ENCODE measurements at places on chromosomes 4 and X.
A peak's percentile ranks its signal among the peaks of the same experiment; 100 is the strongest.

GRCh38 chr4:26220696-26221095 lies 100.1 kb upstream of the RBPJ start:
- DNase-seq: peak; percentile 64

DNA sequence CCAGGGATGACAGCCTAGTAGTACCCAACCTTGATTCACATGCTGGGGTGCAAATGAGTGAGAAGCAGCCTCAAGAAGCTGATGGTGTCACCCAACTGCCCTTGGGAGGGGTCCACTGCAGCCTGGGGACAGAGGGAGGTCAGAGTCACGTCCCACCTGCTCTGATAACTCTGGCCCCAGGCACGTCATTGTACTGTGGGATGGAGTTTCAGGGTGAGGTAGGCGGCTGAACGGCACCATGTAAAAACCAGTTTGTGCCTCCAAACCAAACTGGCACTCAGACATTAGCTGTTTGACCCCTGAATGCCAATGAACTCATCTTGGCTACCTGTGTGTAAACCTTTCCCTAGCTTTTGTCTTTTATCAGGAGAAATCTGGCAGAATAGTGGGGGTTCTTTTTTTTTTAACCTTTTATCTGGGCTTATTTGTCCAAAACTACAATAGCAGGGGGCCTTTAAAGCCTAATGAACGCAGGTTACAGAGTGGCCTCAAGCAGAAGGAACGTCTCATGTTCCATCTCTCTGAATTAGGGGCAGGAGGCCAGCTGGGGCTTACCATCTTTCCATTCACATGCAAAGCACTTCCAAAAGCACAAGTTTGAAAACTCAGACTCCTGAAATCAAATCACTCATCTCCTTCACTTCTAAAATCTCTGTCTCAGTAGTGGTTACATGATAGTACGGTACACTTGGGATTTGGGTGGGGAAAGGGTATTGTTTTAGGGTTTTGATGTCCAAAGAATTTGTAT lies 89.4 kb downstream of the IRF2 start:
- no peak for DNase-seq

GRCh38 chr4:7511525-7511924 lies 76.8 kb upstream of the PSAPL1 start:
- no peak for DNase-seq

GRCh38 chrX:39398215-39398962 lies 597.1 kb downstream of the MID1IP1 start:
- no peak for DNase-seq

GRCh38 chr4:157838366-157838765 lies 334.5 kb downstream of the GASK1B start:
- no peak for DNase-seq

Measured in AG10803 (cell line).